Thoracic aorta (tissue), 2 donors: ENCODE measurements at places on chromosomes 16 and 17.

DNA sequence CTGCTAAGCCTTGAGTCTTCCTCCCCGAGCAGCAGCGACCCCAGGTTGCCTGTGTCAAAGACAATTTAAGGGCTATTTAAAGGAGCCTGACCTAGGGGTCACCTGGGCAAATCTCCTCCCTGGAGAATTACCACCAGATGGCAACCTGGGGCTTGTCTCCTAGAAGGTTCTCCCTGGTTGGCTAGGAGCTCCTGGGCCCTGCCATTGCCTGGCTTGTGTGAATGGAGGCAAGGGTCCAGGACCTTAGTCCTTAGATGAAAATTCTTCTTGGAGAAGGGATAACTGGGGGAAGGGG is 51.3 kb upstream of the TAC4 start:
- no peak for DNase-seq

DNA sequence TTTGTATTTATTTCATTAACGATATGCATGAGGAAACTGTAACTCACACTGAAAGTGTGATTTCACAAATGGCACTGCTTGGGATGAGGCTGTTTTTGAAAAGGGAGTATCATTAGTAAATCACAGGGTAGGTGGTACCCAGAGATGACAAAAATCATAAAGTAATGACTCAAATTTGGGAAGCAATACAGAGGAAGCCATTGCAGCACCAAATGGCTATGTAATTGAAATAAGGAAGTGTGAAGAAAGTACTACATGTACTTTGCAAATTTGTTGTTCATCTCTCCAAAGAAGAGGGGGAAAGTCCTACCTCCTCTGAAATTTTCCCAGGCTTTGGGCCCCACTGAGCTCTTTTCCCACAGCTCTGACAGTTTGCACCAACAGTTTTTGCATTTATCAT is 12.3 kb upstream of the ABCC12 start:
- no peak for DNase-seq

GRCh38 chr16:46982335-46982734 is 8.9 kb upstream of the DNAJA2 start:
- DNase-seq, result no peak

- no peak for DNase-seq
These were observed 56.1 kb downstream of the IGF2BP1 start for GRCh38 chr17:49053171-49053829.

- no peak for DNase-seq
These were observed 63.5 kb upstream of the GPR139 start for GRCh38 chr16:20137194-20137593.

- DNase-seq, result no peak
These were observed 32.0 kb downstream of the KSR1 start for GRCh38 chr17:27488231-27488630.

DNA sequence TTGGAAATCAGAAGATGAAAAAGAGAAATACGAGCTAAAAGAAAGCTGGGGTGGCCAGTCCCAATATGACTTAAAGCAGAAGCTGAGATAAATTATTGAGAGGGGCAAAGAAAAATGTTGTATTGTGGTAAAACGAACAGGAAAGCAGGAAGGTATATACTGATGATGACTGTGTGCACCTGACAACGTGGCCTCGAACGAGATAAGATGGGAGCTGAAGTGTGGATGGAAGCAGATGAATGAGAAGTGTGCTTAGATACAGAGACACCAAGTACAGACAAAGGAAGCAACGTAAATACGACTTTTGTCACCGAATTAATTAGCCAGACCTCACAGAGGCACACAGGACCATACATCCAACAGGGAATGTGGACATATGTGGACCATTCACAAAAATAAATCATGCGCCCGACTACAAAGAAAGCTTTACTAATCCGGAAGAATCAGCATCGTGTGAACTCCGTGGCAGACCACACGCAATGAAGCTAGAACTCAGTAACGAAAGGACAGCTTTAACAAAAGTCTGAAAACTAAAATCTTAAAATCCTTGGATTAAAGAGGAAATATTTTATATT is 218.7 kb downstream of the RPTOR start:
- no peak for DNase-seq

GRCh38 chr16:89051521-89052166 is 42.0 kb upstream of the ACSF3 start:
- no peak for DNase-seq

DNA sequence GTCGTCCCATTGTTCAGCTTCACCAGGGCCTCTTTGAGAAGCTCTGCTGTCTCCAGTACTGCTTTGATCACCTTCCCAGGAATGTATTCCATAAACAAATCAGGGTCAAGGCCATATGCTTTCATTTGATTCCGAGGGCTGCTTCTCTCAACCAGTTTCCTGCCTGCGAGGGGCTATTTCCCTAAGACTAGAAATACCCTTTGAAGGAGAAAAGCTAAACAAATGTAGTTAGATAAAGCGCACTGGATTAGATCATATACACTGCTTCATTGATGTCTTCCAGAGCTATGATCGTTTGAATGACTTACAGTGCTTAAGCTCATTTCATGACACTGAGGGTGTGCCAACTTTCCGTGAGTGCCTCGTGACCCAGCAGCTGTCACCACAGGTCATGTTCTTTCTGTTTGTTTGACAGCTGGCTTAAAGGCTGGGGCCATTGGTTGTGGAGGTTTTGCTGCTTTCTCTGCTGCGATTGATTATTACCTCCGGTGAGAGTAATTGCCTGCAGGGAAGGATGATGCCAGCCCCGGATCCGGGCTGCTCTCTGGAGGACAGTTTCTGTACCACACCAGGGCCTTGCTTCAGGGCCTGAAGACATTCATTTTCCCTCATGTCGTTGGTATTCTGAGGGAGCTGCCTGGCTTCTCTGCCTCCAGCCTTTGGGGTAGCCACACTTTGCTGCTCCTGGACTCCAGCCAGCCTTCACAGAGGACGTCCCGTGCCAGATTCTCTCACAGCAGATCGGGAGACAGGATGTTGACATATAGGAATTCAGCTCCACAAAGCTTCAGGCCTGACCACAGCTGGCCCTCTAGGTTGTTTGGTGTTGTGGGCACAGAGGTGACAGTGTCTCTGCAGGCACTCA is 3.9 kb downstream of the TIMM22 start:
- DNase-seq, result no peak

DNA sequence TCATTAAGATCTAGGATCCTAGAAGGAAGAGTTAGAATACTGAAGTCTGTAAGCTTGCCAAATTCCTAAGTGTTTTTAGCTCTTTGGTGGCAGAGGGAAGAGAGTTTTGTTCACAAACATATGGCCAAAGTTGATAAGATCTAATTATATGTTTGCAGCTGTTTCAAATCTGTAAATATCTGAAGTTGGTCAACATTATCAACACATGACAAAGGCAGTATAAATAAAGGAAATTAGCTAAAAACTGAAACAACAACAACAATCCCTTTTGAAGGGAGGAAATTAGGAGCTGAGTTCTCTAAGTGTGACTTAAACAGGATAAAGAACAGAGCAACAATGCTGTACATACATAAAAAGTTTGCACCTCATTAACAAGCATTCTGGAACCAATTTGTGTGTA is 208.7 kb downstream of the KCNJ2 start:
- DNase-seq, result no peak

DNA sequence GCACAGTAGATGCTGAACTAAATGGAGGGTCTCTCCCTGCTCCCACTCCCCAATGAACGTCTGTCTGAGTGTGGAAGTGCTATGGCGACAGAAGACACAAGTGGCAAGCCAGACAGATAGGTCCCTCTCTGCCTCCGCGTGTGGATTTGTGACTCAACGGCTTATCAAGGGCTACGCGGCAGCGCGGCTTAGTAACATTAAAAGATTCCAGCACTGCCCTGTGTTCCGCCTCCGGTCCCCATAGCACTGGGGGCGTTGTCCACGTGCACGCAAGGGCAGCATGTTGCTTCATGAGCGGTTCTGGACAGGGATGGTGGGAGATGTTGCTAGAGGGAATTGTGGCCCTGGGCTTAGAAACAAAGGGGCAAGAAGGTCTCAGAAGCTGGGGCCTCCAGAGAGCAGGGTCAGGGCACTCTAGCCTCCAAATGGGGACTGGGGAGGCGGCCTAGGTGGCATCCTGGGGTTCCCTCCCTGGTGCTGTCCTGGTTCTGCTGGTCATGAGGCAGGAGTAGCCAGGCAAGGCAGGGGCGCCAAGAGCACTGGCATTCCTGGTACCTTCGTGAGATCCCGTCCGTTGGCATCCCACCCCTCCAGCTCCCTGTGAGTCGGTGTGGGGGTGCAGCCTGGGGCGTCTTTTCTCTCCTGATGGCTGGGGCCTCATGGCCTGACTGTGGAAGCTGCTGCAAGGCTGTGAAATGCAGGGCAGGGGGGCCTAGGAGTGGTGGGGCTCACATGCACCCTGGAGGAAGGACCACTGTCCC is 9.1 kb downstream of the CRHR1 start:
- no peak for DNase-seq

DNA sequence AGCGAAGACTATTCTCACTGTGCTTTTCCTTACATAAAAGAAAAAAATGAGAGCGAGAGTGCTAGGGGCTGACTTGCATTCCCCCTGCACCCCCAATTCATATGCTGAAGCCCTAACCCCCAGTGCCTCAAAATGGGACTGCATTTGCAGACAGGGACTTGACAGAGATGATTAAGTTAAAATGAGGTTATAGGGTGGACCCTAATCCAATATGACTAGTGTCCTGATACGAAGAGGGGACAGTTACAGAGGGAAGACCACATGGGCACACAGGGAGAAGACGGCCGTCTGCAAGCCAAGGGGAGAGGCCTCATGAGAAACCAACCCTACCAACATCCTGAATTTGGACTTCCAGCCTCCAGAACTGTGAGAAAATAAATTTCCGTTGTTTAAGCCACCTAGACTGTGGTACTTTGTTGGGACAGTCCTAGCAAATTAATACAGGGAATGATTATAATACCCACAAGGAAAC is 1.6 kb upstream of the TMEM220 start:
- no peak for DNase-seq
